SK-N-MC (cell line): ENCODE measurements at places on chromosomes 4 and X.

GRCh38 chr4:36310793-36311192, 29.4 kb downstream of the DTHD1 start:
- no peak for DNase-seq

DNA sequence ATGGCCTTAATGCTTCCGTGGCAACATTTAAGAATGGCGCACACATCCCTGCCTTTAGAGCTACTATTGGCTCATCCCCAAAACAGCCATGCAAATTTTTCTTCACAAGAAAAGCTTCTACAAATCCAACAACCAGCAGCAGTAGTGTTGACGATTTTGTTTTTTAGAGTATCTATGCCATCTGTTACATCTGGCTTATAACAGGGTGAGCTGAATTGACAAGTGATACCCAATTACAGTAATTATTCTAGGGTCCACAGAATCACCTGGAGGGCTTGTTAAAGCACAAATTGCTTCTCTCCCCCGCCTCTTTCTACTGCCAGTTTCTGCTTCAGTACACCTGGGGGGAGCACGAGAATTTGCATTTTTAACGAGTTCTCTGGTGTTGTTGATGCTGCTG, 34.1 kb downstream of the DCHS2 start:
- no peak for DNase-seq

DNA sequence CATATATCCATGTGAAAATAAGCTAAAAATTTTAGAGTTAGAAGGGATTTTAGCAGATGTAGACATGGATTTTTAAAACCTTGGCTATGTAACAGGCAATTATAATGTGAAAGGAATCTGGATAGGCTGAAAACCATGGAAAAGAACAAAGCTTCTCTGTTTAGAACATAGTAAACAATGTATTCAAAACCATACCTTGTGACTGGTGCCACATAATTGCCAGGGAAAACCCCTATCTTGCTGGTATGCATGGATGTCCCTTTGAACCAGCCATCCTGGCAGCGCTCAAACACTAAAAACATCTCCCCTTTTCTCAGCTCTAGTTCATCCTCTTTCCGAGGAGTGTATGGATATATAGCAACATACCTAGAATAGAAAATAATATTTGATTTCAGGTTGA, 110.6 kb upstream of the CBR4 start:
- DNase-seq = no peak

- no peak for DNase-seq
These were observed 496 bp upstream of the GAB1 start for GRCh38 chr4:143335979-143336780.

- DNase-seq = no peak
These were observed 42.0 kb downstream of the TEC start for GRCh38 chr4:48227662-48228061.

GRCh38 chrX:45758738-45759397, 558.2 kb upstream of the DIPK2B start:
- DNase-seq = no peak

DNA sequence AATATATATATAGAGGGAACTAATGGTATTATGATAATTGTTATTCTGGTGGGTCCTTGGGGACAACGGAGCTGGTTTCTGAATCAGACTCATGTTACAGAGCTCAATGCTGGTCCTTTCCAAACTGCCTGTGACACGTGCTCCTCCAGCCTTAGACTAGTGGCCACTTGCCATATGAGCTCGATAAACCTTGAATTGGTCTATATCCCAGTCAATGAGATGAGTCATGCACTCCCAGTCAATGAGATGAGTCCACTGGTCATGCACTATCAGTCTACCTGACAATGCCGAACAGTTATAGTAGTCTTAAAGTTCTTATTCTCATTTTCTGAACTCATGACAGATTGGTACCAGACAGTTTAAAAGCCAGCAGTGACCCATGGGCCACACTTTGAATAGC, 325.2 kb downstream of the LDB2 start:
- DNase-seq = no peak

DNA sequence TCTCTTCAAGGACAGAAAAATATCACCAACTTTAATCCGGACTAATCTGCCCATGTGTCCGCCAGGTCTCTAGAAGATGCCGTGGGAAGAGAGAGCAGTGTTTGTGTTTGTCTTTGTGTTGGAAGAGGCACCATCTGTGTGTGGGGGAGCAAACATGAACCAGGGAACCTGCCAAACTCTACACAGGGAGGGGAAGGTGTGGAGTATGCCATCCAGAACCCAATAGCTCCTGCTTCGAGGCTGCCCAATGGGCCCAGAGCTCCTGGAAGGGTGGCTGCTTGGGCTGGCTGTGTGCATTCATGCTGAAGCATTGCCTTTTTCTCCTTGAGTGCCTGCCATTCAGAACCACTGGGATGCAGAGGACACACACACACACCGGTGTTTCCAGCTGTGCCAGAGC, 536.2 kb downstream of the MID1IP1 start:
- no peak for DNase-seq

- DNase-seq = no peak
These were observed 38.9 kb downstream of the RASGEF1B start for GRCh38 chr4:81432825-81433224.

DNA sequence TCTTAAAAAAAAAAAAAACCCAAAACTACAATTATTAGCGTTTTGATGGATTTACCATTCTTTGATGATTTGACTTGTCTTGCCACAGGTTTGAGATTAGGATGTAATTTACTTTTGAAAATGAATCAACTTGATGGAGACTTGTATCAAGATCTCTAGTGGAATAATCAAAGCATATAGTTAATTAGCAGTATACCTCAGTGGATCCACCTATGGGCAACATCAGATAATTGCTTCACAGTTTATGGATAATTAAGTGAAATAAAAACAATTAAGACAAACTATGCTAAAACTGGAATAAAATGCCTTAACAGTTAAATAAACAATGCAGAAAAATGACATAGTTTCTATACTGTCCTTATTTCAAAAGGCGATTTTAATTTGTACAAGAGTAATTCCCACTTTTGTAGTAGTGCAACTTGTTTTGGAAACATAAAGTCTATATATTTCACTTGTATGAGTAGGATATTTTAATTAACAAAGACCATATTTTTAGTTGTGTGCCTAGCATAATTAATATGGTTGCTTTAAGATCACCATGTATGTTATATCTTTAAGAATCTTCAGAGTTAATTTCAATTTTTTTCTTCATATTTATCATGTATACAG, 4.2 kb downstream of the CPEB2 start:
- no peak for DNase-seq

- no peak for DNase-seq
These were observed 605 bp downstream of the ANXA5 start for GRCh38 chr4:121696170-121696580.

DNA sequence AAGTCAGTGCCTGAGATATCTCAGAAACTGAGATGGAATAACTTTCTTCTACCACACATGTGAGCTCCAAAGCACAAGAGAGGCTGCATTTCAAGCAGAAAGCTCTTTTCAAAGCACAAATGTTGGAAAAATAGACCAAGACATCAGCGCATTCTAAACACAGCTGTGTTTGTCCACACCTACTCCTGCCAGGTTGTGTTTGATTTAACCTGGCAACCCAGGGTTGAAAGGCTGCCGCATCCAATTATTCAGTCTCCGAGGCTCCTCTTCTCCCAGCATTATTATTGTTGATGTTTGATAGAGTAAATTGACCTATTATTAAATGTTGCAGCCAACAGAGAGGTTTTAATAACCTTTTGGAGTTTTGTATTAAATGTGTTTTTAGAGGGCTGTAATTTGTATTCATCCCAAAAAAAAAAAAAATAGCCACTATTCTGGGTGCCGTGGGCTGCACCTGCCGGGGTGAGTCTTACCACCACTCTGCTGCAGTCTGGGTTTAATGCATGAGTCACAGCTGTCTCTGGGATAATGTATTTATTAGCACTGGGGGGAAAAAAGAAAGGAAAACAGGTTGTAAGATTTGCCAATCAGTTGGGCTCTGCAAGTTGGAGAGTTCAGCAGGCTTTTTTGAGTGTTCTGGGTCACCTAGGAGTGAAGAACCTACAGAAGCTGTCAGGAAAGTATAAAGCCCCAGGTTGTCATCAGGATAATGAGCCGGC, 105.2 kb upstream of the NOCT start:
- no peak for DNase-seq

GRCh38 chrX:155334486-155335336, at the start of gene CLIC2:
TSS of gene CLIC2 (minus strand) at chrX:155334614. CDS start at chrX:155334427, 187 bp downstream.
- peak; percentile 79 for DNase-seq

DNA sequence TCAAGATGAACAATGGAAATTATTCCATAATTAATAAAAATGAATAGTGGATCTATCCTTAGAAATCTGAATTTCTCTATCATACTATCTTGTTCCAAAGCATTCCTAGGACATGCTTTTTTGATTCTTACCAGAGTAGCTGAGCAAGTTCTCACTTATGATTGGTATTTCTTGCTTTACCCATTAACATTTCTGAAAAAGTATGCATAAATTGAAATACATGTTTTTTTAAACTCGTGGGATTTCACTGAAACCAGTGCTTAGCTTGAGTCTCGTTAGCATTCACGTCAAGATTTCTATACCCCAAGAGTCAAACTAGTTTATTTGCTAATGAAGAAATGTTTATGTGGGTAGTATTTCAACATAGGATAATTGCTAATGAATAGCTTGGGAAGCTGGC, 89.0 kb downstream of the ELOVL6 start:
- no peak for DNase-seq

DNA sequence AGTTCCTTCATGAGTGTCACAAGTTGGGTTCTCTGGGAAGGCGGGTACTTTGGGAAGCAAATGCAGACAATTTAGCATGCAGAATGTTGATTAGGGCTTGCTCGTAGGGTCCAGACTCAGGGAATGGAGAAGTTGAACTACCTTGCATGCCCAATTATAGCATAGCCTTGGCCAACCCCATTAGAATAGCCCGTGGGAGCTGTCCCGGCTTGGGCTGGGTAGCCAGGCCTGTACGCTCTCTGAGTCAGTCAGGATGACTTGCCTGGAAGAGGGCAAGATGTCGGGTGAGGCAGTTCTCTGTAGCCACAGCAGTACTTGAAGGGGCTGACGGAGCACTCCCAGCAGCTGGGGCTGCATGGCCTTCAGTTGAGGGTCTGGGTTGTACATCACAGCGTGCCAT, 19.5 kb downstream of the KIAA0232 start:
- DNase-seq = no peak

DNA sequence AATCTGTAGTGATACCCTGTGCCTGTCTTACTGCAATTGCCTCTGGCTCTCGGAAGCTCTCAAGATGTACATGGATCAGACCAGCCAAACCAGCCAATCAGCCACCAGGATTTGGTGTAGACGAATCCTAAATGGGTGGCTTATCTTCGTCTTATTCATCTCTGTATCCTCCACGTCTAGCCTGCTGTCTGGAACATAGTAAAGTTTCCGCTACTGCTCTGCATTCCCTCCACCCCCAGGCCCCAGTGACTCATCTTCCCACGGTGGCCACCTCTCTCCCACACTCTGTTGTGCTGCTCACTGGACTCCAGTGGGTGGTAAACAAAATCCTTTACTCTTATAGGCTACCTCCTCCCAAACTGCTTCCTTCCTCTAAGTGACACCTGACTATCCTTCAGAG, 37.8 kb downstream of the SEPTIN6 start:
- DNase-seq = no peak

GRCh38 chr4:13483136-13483767, 888 bp downstream of the RAB28 start:
- no peak for DNase-seq

DNA sequence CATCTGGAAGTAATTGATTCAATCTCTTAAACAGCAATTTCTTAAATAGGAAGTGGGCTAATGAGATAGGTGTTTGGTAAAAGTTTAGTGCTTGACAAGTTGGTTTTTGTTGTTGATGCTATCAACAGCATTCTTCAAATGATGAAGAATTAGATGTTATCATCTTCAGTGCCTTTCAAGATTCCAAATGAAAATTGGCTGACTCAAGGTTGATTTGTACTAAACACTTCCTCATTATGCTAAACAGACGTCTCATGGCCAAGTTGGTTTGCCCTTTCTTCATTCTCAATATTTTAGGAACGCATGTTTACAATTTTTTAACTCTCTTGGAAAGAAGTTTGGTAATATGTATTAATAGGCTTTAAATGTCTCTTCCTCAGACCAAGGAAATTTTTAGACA, 86.0 kb downstream of the MID1IP1 start:
- no peak for DNase-seq

DNA sequence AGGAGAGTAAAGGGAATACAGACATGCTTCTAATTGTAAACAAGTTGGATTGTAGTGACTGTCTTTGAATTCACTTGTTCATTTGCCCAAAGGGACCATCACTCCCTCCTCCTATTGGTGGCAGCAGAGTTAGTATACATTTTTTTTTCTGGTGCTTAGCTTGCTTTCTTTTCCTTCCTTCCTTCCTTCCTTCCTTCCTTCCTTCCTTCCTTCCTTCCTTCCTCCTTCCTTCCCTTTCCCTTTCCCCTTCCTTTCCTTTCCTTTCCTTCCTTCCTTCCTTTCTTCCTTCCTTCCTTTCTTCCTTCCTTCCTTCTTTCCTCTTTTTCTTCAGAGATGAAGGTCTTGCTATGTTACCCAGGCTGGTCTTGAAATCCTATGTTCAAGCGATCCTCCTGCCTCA, 94.8 kb upstream of the ATP6AP2 start:
- DNase-seq = no peak

- DNase-seq = no peak
These were observed 18.3 kb downstream of the SCD5 start for GRCh38 chr4:82780170-82780751.

GRCh38 chr4:79551555-79551954, 143.5 kb upstream of the GK2 start:
- DNase-seq = no peak

DNA sequence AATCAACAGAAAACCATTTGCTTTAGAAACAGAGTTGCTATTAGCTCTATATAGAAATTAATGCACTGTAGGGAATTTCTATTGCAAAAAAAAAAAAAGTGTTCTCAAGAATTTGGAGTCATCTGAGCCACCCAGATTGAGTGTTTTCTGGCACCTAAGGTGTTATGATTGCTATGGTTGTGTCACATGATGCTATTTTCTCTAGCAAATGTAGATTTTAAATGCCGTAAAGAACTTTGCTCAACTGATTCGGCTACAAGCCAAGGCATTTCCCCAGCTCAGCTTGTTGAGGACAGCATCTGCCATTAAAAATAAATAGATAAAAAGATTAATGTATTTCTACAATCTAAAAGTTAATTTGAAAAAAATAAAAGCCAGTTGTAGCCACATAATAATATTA, 712.8 kb downstream of the FAT4 start:
- DNase-seq = no peak

- DNase-seq = no peak
These were observed 103.1 kb upstream of the PCDH7 start for GRCh38 chr4:30616942-30617646.

DNA sequence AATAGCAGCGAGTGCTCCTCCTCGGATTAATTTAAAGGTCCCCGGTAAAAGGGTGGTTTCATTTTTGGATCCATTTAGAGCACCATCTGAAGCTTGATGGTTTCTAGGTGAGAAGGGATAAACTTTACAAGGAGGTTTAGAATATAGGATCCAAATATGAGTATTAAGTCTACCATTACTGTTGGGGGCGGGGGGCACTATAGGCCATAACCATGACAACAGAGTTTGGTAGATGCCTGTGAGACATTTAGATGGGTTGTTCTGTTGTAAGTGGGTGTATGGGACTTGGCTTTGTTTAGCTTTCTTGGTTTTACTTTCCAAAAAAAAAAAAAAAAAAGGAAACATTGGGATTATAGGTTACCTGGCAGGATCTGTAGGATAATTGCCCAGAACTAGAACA, 92.7 kb downstream of the TENT5D start:
- DNase-seq = no peak

GRCh38 chrX:2645563-2645962, 45.5 kb upstream of the CD99 start:
- DNase-seq = no peak

GRCh38 chr4:164357957-164358356, 396.0 kb upstream of the SMIM31 start:
- DNase-seq = no peak

GRCh38 chr4:16967722-16968121, 69.3 kb upstream of the LDB2 start:
- DNase-seq = peak; percentile 53
